CD4-positive, CD25-positive, alpha-beta regulatory T cell (primary cell): ENCODE measurements at places on chromosomes 7 and 10. TPM values are rescaled to one million over a fixed set of nuclear protein-coding genes. Genes with fewer than 3 reads are reported as not detected.

GRCh38 chr10:12013926-12014325 lies 28.7 kb downstream of the UPF2 start:
- DNase-seq, result no peak

GRCh38 chr10:116125180-116125579 lies 147.8 kb downstream of the GFRA1 start:
- no peak for DNase-seq

GRCh38 chr7:43303740-43304241 lies 191.3 kb downstream of the HECW1 start:
- DNase-seq, result peak; percentile 30

GRCh38 chr7:94067047-94067446 lies 62.9 kb upstream of the BET1 start:
- no peak for DNase-seq

The CRTAC1 gene
- not detected for total RNA-seq

The CNNM1 gene
- not detected for total RNA-seq

DNA sequence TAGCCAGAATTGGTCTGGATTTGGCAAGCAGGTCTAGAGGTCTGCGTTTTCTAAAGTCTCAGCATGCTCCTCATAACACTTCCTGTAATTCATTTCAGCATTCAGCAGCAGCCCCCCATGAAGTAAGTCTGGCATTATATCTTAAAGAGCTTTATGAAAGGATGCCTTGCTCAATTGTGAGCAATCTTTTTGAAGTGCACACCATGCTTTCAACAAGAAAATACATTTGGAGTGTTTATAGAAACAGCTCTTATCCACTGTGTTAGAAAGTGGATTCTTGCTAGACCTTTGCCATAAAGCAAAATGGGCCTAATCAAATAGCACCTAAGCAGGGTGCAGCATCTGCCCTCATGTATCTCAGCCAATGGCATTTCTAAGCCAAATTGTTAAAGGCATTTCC lies 378.0 kb upstream of the AKR1E2 start:
- no peak for DNase-seq

The SPRN gene
- not detected for total RNA-seq

The TMEM196 gene
- total RNA-seq, result not detected

- no peak for DNase-seq
These were observed 114.6 kb upstream of the MEOX2 start for GRCh38 chr7:15801041-15801440.

DNA sequence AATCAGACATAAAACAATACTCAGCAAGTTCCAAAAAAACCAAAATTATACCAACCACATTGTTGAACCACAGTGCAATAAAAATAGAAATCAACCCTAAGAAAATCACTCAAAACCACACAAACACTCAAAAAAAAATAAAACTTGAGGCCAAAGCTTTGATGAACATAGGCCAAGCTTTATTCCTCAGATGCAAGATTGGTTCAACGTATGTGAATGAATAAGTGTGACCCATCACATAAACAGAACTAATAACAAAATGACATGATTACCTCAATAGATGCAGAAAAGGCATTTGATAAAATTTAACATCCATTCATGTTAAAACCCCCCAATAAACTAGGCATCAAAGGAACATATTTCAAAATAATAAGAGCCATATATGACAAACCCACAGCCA lies 506.1 kb upstream of the FZD8 start:
- DNase-seq, result no peak

DNA sequence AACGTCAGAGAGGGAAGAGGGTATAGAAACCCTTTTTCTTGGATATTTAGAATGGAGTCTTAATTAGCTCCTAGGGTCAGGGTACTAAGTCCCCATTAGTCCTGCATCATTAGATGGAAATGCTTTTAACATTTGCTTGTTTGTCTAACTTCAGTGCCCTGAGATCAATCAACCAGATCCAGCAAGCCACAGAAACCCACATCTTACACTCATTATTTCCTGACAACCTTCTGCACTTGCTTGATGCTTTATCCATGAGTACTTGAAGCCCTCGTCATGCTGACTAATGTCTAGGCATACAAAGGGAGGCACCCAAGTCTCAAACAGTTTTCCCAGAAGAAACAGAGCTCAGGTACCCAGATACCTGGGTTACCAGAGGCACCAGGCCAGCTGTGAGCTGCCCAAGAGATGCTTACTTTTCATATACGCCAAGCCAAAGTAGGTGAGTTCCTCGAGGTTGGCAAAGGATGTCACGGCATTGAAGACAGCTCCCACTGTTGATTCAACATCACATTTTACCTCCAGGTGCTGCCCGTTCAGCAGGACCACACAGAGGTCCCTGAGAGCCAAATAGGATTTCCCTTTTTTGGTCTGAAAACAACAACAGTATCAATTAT lies 42.7 kb downstream of the FRMPD2 start:
- no peak for DNase-seq

DNA sequence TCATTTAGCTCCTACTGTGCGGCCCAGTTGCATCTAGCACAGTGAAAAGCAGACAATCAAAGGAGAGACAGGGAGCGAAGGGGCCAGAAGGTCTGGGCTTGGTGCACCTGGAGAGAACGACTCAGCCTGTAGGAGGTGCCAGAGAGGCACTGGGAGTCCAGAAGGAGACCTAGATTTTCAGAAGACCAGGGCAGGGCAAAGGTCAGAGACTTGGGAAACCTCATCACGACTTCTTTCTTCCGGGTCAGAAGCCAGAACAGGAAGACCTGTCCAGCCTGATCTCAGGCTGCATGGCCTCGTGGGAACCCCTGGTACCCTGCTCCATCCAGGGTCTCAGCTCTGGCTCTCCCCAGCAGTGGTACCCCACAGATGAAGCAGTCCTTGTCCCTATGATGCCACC lies 5.2 kb downstream of the AGAP3 start:
- no peak for DNase-seq

The TAS2R5 gene
- total RNA-seq, result 0.57 TPM

DNA sequence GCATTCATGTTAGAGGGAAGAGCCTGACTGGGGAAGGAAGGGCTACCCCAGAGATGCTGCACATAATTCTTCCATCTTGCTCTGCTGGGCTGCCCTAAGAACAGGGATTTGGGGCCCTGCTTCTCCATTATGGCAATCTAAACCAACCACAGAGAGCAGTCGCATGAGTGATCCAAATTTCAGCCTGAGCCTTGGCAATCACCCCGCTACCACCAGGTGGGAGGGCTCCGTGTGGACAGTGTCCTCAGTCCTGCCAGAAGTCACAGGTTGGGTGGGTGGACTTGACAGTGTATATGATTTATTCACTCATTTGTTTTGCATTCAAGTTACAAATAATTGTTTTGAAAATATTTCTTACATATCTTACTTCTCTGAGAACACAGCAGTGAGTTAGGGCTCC lies 22.0 kb downstream of the ABCC2 start:
- no peak for DNase-seq

DNA sequence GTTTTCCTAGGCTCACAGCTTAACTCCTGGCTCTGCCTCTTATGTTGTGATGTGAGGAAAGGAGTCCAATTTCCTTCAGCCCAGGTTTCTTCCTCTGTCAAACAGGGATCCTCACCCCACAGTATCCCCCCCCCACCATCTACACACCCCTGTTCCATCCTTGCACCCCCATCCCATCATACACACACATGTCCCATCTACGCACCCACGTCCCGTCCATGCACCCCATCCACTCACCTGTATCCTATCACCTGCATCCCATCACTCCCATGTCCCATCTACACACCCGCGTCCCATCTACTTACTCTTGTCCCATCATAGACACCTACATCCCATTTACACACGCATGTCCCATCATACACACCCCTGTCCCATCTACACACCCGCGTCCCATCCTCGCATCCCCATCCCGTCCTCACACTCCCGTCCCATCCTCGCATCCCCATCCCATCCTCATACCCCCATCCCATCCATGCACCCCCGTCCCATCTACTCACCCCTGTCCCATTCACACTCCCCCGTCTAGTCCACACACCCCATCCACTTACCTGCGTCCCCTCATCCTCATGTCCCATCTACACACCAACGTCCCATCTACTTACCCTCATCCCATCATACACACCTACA lies 117.3 kb downstream of the TRRAP start:
- DNase-seq, result no peak

- no peak for DNase-seq
These were observed 288.6 kb downstream of the BAMBI start for GRCh38 chr10:28965937-28966336.

The CTBP2 gene
- 0.49 TPM for total RNA-seq

DNA sequence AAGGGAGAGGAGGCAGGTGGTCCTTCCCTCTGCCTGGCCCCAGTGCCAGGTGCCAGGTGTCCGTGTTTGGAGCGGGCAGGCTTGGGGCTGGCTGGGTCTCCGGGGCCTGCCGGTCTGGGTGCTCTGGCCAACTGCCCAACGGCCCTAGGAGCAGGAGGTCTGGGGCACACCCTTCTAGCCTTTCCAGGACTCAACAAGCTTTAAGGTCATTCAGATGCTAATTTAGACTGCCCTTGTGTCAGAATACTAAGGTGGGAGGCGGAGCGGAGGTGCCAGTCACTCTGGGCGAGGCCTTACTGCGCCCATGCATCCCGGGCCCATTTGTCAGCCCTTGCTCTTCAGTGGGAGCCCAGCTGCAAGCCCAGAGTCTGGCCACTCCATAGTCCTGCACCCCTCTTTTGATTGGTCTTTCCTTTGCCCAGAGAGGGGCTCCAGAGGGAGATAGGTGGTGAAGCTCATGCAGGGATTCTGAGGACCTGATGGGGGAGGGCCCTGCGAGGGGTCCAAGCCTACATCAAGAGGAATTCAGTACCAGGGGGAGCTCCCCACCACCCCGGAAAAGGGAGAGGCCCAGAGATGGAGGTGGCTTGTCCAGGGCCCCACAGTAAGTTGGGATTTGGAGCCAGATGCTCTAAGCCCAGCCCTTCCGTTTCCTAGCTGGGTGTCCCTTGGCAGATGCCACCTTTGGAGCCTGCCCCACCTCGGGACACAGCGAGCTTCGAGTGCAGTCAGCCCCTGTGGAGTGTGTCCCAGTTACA lies 1.3 kb downstream of the PGAM2 start:
- DNase-seq, result no peak

GRCh38 chr10:60883187-60883586 lies 60.8 kb downstream of the RHOBTB1 start:
- DNase-seq, result no peak

The SVOPL gene
- not detected for total RNA-seq

- no peak for DNase-seq
These were observed 2.8 kb downstream of the CALML5 start for GRCh38 chr10:5496261-5497250.

The CEP55 gene
- total RNA-seq, result 4.6 TPM

GRCh38 chr7:14065286-14065685 lies 75.8 kb upstream of the ETV1 start:
- DNase-seq, result no peak

- peak; percentile 12 for DNase-seq
These were observed 99.5 kb downstream of the MKI67 start for GRCh38 chr10:128026615-128027300.

DNA sequence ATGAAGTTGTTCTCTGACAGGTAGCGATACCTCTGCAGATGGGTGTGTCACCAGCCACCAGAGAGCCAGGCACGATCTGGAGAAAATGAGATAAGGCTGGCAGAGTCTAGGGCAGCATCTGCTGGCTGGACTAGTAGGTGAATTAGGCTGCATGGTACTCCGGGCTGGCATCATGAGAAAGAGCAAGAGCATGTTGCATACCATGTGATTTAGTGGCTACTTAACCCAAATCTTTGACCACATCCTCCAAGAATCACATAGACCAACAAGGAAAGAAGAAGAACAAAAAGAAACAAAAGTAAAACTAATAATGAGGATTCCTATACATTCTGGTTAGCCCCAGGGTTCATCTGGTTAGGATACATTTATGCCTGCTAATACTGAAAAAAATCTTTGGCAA lies 23.4 kb upstream of the FAM170B start:
- DNase-seq, result no peak

DNA sequence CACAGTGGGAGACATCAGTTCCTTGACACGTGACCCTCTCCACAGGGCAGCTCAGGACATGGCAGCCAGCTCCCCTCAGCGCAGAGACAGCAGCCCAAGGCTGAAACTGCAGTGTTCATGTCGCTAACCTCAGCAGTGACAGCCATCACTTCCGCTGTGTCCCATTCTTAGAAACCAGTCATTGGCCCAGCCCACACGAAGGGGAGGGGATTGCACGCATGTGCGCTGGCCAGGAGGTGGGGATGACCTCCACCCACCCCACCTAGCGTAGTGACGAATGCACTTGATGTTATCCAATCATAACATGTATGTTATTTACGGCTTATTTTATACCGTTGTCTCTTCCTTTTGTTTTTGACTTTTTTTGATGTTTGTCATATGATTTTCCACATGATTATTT lies 36.9 kb upstream of the EGFR start:
- DNase-seq, result no peak

DNA sequence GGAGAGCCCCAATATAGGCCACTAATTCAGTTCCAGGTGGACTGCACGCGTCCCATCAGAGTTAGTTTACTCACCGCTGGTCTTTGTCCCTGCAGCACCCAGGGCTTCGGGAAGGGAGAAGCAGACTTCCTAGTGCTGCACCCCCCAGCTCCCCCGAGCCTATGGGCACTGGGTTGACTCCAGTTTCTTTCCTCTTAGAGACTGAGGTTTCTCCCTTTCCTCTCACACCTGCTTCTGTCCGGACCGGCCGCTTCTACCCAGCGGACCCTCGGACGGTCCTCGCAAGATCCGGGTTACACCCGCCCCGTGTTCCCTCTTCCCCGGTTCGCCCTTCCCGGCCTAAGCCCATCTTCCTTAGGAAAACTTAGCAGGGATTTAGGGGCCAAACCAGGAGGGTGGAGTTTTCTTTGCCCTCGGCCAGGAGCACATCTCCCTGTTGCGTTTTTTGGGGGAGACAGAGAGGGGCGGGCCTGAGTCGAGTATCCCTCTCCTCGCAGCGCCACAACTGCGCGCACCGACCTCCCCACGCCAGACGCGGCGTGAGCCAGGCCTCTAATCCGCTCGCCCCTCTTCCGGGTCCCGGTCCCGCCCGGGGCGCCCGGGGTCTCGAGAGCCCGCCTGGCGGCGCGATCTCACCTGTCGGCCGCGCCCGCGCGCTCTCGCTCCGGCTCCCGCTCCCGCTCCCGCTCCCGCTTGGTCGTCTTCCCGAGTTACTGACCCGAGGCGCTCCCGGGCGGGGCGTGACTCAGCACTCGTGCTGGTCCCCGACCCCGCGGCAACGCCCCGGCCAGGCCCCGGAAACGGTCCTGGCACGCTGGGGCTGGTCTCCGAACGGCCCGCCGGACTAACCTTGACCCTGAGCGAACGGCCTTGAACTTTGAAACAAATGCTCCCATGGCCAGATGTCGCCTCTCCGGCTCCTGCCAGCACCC lies at the start of gene AIFM2:
Gene AIFM2 (minus strand): TSS at position 728 of the 932 bp plus-strand sequence. CDS start 8,741 bp downstream, outside the sequence.
- peak; percentile 46 for DNase-seq

- no peak for DNase-seq
These were observed 98.0 kb upstream of the PIK3CG start for GRCh38 chr7:106767078-106767477.

- no peak for DNase-seq
These were observed 19.2 kb downstream of the SLC18A2 start for GRCh38 chr10:117260084-117260483.
